Stimulated activated CD4-positive, alpha-beta T cell treated with anti-CD3 and anti-CD28 coated beads, Interleukin-12 subunit alpha, Interleukin-12 subunit beta, amount 100 ng/mL, for 4 hours (primary cell): ENCODE measurements at places on chromosomes 6 and 20.

DNA sequence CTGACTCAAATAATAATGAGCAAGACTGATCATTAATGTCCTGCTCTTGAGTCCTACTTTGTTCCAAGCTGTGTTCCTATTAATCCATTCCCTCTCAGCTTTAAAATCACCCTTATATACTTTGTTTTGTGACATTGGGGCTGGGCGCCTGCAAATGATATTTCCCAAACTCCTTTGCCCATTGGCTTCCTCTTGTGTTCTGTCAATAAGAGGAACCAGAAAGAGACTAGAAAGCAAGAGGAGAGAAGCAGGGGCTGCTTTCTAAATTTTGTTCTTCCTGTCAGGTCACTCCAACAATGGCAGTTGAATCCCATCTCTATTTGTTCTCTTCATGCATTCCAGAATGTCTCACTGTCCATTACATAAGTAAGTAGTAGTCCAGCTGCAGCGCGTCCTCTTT lies 21.6 kb upstream of the TRIM27 start:
- no peak for DNase-seq

DNA sequence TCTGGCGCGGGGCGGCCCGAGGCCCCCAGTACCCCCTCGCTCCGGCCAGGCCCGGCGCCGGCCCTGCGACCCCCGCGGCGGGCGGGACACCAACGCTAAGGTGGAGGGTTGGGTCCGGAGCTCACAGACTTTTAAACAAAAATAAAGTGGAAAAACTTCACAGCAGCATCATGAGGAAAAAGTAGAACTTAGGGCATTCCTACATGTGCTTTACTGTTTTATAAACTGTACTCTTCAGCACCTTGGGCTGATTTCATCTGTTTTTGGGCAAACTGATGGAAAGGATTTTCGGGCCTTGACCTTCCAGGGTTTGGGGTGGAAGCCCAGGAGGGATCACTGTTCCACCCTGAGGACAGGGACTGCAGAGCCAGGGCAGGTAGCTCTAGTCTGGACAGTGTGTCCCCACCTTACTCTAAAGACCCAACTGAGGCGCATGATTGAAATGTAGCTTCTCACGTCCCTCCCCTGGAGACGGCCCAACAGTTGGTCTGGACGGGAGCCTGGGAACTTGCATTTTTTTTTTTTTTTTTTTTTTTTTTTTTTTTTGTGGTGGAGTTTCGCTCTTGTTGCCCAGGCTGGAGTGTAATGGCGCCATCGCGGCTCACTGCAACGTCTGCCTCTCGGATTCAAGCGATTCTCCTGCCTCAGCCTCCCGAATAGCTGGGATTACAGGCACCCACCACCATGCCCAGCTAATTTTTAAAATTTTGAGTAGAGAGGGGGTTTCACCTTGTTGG lies 740 bp downstream of the NELFCD start:
- DNase-seq = no peak

GRCh38 chr6:35972471-35973367 lies 51.7 kb downstream of the SLC26A8 start:
- DNase-seq = no peak

GRCh38 chr6:3584606-3585005 lies 127.8 kb upstream of the SLC22A23 start:
- DNase-seq = no peak

GRCh38 chr6:170247178-170247701 lies 43.6 kb downstream of the DLL1 start:
- no peak for DNase-seq

- no peak for DNase-seq
Observed at GRCh38 chr6:3609388-3609787, 142.1 kb downstream of the PXDC1 start.

GRCh38 chr6:166236596-166236995 lies 68.9 kb upstream of the TBXT start:
- DNase-seq = no peak
